ENCODE measurements at places on chromosomes 4 and X.
A peak's percentile ranks its signal among the peaks of the same experiment; 100 is the strongest.

- DNase-seq: no peak
These were observed 94.4 kb upstream of the AMOT start for GRCh38 chrX:112935029-112935428.

- no peak for DNase-seq
These were observed 192.1 kb downstream of the SPRY1 start for GRCh38 chr4:123588631-123589241.

DNA sequence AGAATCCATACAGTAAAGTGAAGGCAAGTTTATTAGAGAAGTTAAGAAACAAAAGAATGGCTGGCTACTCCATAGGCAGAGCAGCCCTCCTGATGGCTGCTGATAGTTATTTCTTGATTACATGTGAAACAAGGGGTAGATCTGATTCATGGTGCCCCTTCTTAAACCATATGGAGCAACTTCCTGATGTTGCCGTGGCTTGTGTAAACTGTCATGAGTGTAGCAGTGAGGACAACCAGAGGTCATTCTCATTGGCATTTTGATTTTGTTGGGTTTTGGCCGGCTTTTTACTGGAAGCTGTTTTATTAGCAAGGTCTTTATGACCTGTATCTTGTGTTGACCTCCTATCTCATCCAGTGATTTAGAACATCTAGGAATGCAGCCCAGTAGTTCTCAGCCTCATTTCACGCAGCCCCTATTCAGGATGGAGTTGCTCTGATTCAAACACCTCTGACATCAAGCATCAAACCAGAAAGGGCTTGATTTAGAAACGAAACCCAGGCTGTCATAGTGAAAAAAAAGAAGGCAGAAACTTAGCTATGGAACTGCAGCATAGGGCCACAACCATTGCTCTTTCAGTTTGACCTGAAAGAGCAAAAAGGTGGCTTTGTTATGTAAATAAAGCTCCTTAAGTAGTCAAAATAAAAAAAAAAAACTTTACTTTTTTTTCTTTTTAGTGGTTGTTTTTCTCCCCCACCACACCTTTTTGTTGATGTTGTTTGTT, 37.8 kb downstream of the SPCS3 start:
- no peak for DNase-seq

- DNase-seq: no peak
These were observed 229.8 kb upstream of the TEX13C start for GRCh38 chrX:125089761-125090445.

- DNase-seq: peak; percentile 84
These were observed 77.3 kb upstream of the NOCT start for GRCh38 chr4:138938366-138938690.

DNA sequence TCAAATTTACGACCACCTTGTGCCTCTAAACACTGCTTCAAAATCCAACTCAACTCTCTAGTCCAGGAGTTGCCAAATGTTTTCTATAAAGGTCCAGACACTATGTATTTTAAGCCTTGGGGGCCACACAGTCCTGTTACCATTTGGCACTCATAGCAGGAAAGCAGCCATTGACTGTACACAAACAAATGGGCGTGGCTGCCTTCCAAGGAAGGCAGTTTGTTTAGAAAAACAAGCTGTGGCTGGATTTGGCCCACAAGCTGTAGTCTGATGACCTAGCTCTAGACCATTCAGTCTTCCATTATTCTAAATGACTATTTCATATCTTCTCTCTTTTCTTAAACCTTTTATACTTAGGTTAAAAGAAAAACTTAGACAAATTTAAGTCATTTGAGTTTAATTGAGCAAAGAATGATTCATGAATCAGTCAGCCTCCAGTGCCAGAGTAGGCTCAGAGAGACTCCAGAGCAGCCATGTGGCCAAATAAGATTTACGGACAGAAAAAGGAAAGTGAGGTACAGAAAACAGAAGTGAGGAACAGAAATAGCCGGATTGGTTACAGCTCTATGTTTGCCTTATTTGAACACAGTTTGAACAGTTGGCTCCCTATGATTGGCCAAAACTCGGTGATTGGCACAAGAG, 825.8 kb upstream of the LCORL start:
- DNase-seq: no peak

- DNase-seq: no peak
These were observed 45.5 kb downstream of the OPHN1 start for GRCh38 chrX:68387776-68388175.

DNA sequence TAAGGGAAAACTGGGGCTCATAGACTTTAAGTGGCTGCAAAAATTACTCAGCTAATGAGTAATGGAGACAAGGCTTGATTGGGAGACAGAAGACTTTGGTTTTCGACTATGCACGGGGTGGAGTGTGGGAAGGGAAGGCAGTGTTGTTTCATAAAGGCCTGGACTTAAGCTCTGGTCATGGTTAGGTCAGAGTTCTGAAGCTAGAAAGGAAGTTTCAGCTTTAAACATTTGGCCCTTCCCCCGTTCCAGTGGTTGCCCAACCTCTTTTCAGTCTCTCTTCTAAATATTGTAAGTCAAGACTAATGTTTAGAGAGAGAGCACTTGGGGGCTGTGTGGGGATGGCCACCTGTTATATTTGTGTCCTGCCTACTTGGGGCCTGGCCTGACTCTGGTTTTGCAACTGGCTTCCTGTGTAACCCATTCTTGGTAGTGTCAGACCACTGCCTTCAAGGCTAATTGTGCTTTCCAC, 21.0 kb downstream of the MSN start:
- DNase-seq: no peak

- no peak for DNase-seq
These were observed 9.2 kb upstream of the PDHA2 start for GRCh38 chr4:95830651-95831050.

- no peak for DNase-seq
These were observed 393.7 kb downstream of the GASK1B start for GRCh38 chr4:157779081-157779480.

DNA sequence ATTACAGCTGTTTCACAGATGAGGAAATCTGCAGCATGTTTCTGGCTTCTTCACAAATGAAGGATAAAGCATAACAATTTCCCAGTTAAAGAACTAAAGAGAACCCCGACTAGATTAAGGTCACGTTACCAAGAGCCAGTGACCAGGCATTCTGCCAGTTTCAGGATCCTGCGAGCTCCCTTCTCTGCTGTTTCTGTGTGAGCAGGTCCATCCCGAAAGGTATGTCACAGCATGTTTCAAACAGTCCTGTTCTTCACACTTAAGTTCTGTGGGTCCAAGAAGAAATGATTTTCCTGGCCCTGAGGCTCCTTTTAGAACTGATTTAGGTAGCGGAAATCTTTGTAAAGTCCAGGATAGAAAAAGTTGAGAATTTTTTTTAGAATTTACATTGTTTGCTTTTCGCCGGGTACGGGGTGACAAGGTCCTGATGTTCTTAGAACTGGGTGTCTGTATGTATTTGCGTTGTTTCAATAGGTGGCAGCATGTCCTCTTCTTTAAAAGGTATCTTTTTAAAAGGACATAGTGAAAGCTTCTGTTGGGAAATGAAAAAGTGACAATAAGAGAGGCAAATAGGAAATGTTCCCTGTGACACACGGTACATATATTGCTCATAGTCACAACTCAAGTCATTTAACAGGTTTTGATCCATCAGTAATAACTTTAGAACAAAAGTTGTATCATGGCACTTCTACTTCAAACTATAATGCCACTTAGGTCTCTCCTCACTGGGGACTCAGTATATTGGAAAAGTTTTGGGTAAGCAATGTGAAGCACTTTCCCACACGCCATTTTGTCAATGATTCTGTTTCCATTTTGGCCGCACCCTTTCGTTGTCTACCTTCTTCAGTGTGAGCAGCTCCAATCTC, 18.4 kb downstream of the IL21 start:
- no peak for DNase-seq

DNA sequence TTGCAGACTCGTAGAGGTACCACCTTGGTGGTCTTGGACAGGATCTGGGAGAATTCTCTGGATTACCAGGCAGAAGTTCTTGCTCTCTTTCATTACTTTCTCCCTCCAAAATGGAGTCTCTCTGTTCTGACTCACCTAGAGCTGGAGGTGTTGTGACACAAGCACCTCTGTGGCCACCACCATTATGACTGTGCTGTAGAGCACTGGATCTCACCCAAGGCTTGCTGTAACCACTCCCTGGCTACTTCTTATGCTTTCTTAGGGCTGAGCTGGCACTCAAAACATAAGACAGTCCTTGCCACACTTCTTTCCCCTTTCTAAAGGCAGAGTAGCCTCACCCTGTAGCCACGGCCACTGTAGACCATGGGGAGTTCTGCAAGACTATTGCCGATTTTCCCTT, 296.6 kb upstream of the DIPK2B start:
- no peak for DNase-seq

GRCh38 chr4:6891436-6892170, 18.0 kb upstream of the TBC1D14 start:
- no peak for DNase-seq

DNA sequence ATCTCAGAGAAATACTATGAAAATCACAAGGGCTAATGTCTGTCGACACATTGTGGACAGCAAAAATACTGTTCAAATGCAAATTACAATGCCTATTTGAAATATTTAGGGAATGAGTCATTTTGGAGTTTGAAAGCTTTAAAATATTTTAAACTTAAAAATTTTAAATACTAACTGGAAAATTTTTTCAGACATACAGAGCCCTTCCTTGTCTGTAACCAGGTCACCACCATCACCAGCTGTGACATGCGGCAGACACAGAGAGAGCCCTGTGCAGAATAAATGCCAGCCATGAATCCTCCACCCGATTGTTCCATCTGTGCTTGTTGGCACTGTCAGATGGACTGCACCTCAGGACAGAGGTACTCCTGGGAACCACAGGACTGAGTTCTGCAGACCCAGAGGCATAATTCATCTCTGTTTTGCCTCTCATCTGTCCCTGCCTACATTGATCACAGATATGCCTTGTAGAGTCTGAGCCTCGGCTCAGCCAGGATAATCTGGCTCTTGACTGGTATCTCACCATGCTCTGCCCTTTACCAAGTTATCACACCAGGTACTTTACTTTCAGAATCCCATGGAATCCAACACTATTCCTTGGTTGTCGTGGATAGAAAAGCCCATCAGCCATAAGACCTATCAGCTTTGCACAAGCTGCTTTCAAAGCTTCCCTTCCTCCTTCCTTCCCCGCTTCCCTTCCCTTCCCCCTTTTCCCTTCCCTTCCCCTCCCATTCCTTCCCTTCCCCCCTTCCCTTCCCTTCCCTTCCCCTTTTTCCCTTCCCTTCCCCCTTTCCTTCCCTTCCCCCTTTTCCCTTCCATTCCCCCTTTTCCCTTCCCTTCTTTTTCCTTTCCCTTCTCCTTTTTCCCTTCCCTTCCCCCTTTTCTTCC, 67.2 kb downstream of the TBC1D9 start:
- DNase-seq: no peak

GRCh38 chrX:13669246-13669737, 16.4 kb downstream of the TCEANC start:
- no peak for DNase-seq

DNA sequence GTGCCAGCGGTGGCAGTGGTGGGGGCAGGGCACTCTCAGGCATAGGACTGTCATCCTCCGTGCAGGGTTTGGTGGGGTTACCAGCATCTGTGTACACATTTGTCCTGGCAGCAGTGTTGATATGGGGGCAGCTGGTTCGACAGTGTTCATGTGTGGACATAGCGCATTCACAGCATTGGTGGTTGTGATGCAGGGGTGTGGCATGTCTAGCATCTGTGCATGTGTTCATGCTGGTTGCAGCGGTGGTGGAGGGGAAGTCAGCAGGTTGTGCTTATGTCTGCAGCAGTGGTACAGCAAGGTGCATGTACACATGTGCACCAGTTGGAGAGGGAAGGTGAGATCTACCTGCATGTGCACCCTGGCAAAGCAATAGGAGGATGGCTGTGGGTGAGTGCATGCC, 75.3 kb upstream of the ZXDB start:
- DNase-seq: no peak

- no peak for DNase-seq
These were observed 140.5 kb downstream of the SOWAHB start for GRCh38 chr4:76757418-76757939.

DNA sequence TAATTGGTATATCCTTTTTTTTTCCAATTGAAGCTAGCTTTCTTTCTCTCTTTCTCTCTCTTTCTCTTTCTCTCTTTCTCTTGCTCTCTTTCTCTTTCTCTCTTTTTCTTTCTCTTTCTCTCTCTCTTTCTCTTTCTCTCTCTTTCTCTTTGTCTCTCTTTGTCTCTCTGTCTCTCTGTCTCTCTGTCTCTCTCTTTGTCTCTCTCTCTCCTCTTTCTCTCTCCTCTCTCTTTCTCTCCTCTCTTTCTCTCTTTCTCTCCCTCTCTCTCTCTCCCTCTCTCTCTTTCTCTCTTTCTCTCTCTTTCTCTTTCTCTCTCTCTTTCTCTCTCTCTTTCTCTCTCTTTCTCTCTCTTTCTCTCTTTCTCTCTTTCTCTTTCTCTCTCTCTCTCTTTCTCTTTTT, 66.6 kb downstream of the ASMT start:
- no peak for DNase-seq

DNA sequence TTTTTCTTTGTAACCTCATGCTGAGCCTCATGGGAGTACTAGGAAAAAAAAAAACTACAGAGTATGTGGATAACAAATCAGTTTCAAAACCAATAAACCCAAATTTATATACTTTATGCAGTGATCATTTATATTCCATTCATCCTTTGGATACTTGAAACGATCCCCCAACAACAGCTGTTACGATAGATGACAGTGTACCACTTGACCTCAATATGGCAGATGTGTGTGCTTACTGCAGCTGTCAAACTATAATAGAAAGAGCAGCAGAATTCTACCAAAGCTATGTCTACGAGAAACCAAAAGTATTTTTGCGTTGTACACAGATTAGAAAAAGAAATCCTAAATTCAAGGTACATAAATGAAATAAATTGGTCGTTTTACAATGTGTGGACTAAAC, 337.8 kb downstream of the PDGFC start:
- no peak for DNase-seq

DNA sequence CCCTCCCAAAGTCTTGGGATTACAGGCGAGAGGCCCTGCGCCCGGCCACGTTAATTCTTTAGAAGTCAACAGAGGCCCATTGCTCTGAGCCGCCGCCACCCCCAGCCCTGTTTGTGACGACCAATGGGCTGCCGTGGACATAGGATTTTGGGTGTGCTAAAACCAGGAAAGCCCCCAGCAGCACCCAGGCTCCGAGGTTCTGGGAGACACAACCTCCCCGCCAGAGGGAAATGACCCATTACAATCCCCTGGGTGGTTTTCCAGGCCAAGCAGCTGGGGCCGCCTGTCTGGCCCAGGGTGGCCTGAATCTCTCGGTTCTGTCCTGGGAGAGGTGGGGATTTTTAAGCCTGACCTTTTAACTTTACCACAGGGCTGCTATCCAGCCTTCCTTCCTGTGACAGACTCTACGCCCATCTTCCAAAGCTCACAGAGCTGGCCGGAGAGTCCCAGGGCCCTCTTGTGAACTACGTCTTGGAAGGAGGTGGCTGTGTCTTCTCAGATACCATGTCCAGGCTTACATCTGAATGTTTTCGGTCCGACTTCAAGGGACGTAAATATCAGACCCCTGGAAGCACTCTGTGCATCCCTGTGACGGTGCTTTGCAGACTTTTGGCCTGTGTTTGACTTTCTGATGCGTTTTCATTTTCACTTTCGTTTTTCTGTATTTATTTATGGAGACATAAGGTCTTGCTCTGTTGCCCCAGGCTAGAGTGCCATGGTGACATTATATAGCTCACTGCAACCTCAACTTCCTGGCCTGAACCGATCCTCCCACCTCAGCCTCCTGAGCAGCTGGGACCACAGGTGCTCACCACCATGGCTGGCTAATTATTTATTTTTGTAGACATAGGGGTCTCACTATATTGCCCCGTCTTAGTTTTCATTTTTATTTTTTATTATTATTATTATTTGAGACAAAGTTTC, 36.0 kb downstream of the P2RY8 start:
- no peak for DNase-seq

All from hippocampal formation (tissue), 2 donors.